ENCODE measurements at places on chromosomes 1 and 21.

DNA sequence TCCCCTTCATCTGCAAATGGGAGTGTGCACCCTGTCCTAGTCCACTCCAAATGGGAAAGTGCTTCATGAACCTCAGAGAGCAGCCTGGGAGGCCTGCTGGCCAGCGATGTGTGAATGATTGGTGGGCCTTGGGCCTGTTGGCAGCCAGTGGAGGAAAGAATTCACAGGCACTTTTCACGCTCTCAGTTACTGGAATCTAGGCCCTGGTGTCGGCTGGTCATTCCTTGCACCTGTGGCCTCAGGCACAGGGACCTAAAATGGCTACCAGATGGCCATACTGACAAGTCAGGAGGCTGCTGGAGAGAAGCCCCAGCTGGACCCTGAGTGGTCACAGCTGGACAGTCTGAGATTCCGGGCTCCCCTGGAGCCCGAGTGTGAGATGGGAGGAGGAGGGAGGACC lies 18.4 kb upstream of the EDN2 start:
- DNase-seq, result no peak

- no peak for DNase-seq
These were observed 10.7 kb downstream of the SEMA6C start for GRCh38 chr1:151135433-151136385.

- DNase-seq, result peak; percentile 6
These were observed 5.3 kb downstream of the DSCAM start for GRCh38 chr21:40841524-40842196.

DNA sequence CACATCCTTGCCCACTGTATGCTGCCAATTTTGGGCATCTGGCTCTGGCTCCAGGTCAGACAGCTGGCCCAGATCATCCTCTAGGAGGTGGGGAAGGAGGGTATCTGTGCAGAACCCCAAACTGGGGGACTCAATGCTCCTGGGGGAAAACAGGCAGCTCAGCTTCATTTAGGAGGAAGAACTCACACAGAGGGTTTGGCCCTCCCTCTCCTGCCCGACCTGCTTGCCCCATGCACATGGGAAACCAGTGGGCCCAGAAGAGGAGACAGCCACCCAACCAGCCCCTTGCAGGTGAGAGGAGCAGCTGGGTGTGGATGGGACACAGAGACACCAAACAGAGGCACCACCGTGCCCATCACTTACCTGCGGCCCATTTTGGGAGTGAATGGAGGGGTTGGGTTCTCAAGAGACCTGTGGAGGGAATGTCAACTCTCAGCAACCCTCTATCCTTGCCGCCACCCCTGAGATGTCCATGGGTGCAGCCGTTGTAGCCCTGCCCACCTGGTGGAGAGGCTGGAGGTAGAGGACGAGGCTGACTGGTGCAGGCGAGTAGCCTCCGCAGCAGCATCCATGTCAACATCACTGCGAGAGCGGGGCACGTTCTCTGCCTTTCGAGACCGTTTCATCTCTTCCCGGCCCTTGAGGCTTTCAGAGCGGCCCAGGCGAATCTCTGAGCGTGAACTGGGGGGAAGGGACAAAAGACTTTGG lies 27.5 kb downstream of the LRRC71 start:
- DNase-seq, result no peak

DNA sequence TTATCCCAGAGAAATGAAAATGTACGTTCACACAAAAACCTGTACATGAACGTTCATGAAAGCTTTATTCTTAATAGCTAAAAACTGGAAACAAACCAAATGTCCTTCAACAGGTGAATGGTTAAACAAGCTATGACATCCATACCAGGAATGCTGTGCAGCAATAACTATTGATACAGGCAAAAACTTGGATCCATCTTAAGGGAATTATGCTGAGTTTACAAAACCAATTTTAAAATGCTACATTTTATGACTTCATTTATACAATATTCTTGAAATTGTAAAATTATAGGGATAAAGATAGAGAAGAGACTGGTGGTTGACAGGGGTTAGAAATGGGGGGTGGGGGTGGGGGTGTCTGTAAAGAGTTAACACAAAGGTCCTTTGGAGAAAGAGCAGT lies 280.3 kb downstream of the TGFB2 start:
- no peak for DNase-seq

GRCh38 chr1:203308923-203309331 lies 3.6 kb downstream of the BTG2 start:
- no peak for DNase-seq

- DNase-seq, result no peak
These were observed 656.4 kb downstream of the LTN1 start for GRCh38 chr21:28336314-28336713.

- DNase-seq, result peak; percentile 24
These were observed 76.7 kb downstream of the SSBP3 start for GRCh38 chr1:54329312-54330003.

- peak; percentile 54 for DNase-seq
These were observed 711 bp downstream of the GADD45A start for GRCh38 chr1:67685558-67686266.

DNA sequence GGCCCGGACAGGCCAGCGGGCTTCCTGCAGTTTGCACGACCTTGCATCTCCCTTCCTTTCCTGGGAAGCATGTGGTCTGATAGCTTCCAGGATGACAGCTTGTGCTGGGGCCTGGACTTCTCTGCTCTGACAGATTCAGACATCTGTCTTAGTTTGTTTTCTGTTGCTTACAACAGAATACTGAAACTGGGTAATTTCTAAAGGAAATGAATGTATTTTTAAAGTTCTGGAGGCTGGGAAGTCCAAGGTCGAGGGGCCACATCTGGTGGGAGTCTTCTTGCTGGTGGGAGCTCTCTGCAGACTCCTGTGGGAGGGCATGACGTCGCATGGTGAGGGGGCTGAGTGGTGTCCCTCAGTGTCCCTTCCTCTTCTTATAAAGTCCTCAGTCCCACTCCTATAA lies 35.3 kb upstream of the TENT5B start:
- DNase-seq, result no peak

GRCh38 chr21:42545317-42545716 lies 31.7 kb downstream of the SLC37A1 start:
- no peak for DNase-seq

GRCh38 chr1:169711469-169712308 lies at the start of gene SELL:
Gene SELL (minus strand): TSS chr1:169711620. CDS start chr1:169711498, 122 bp downstream.
- peak; percentile 26 for DNase-seq

- no peak for DNase-seq
These were observed 1.6 kb upstream of the SRSF4 start for GRCh38 chr1:29183287-29183686.

DNA sequence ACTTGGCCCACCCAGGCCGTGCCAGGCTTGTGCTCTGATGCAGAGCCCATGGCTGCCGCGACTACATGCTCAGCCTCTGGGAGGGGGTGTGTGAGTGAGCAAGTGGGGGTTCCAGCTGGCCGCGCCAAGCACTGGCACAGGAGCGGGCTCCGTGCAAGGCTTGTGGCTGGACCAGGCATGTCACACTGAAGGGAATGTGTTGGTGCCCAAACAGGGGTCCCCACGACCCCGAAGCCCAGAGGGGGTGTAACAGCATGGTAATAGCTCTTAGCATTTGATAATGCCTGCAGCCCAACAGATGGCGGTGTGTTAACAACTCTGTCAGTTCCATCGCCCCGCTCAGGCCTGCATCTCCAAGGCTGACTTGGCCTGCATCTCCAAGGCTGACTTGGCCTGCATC lies 38.3 kb upstream of the CD46 start:
- DNase-seq, result no peak

DNA sequence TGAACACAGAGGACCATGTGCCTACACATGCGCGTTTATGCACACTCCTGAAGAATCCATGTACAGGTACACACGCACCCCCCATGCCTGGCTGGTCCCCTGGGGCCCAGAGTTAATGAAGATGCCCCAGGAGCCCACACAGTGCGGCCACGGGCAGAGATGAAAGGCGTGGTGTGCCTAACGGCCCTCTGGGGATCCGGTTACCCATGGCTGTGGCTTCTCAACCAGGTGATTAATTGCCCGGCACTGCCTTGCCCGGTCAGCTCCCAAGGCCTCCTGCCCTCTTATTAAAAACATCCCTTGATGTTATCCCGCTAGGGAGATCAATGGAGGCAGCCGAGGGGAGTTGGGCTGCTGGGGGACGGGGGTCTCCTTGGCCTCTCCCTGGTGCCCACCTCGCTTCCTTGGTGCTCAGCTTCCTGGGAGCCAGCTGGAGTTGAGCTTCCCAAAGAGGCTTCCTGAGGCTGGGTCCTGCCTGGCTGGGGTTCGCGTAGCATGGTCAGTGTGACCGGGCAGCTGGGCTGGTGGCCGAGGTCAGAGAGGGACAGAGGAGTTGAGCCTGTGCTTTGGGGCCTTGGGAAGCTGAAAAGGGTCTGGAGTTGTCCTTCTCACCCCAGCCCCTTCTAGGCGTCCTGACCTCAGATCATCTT lies 75.0 kb upstream of the WNT4 start:
- DNase-seq, result no peak

DNA sequence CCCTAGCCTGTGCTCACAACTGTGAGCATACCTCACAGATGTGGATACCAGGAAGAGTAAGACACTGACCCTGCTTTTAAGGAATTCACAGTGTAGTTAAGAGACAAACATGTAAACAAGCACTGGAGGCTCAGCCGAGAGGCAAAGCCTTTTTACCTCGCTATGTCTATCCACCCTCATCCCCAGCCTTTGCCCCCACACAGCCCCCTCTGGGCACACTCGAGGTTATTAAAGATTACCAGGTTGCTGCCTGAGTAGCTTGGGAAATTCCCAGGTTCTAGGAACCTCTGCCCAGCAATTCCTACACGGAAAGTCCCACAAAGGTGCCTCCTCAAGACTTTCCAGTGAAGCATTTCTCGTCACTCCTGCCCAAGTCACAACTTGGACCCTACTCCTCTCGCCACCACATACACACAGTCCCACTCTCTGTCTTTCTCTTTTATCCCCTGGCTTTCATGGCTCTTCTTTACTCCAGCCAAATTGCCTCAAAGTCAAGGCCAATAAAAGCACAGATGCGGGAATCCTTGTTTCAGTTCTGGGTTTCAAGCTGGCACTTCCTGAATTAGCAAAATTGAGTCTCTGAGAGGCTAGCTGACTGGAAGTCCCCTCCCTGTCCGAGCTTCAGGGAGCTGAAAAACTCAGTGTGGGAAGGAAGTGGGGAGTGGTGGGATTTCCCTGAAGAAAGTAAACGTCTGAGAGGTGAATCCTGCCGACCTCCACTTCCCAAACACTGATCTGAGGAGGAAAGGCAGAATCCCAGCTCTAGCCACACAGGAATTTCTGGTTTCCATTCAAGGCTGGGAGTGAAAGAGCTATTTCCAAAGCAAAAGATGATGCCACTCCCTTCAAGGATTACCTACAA lies 7.6 kb downstream of the DENND2D start:
- DNase-seq, result no peak

DNA sequence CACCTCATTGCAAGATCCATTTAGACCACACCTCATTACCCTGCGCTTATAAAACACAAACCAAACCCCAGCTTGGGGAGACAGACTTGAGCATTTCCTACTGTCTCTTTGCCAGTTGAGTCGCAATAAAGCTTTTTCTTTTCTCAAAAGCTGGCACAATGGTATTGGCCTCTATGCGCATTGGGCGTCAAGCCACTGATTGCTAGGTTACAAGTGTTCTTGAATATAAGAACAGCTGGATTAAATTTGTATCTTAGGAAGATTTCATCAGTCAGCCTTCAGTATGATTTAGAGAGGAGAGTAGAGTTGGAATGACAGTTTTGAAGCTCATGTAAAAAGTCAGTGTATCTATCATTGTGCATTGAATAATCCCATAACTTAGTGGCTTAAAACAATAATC lies 84.9 kb upstream of the RAB4A start:
- no peak for DNase-seq

DNA sequence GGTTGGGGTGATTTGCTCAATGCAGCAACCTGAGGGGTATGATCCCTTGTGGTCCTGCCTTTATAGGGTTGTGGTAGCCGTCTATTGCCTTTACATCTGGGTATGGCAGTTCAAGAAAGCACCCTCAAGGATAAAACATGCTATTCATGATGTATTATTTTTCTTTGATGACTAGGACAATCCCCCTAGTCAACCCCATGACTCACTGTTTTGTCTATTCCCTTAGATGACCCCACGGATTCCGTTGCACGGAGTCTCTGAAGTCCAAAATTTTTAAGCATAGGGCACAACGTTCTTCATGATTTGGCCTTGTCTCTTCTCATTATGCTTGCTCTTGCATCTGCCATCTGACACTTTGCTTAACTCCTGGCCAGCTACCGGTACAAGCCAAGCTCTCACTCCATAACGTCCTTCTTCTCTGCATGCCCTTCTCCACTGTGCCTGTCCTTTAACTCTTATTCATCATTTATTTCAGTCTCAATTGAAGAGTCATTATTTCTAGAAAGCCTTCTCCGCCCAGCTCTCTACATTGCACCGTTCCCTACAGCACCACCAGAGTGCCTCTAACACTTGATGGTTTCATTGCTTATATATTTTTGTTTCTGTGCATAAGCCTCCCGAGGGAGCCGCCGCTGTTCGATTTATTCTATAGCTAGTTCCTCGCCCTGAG lies 838 bp upstream of the DISP1 start:
- no peak for DNase-seq

- no peak for DNase-seq
These were observed 3.7 kb upstream of the PAQR6 start for GRCh38 chr1:156251527-156251926.

DNA sequence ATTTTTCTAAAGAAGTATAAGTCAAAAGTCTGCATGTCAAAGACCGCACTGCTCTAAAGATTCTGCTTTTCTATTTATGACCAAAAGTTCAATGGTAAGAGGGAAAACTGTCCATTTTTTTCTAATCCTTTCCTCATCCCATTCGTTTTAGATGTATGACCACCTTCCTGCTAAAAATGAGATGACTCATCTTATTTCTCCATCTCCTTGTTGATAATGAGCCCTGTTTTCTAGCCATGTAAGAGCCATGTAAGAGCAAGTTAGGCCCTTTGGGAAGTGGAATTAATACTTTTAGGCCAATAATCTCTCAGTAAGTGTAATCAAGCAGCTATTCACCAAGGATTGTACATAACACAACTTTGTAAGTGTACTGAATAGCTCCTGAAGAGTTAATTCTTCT lies 475.6 kb upstream of the B3GALT2 start:
- no peak for DNase-seq

DNA sequence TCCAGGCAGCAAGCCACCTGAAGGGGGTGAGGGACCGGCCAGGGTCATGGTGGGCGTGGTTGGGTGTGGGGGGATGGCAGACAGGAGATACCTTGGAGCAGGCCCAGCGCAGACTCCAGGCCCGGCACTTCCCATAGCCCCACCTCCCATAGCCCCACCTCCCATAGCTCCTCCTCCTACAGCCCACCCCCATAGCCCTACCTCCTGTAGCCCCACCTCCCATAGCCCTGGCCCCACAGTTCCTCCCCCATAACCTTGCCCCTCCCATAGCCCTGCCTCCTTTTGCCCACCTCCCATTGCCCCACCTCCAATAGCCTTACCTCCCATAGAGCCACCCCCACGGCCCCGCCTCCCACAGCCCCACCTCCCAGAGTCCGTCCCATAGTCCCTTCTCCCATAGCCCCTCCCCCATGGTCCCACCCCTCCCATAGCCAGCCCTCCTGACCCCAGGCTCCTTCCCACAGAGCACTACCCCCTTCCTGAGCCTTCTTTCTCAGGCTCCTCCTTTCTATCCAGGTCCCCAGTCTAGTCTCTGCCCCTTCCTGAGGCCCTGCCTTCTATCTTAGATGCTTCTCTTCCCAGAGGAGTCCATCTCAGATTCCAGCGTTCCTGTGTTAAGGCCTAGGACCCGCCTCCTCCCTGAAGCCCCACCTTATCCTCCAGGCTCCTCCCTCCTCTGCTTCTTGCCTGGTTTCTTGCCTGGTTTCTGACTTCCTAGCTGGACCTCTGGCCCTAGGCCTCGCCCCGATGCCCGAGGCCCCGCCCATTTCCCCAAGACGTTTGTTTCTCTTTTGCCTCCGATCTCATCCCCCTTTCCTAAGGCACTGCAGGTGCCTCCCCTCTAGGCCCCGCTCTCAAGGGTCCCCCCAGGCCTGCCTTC lies 46.8 kb downstream of the PTPRU start:
- DNase-seq, result peak; percentile 27

- peak; percentile 52 for DNase-seq
These were observed 9.7 kb downstream of the OR2B11 start for GRCh38 chr1:247448107-247448791.
